ENCODE measurements at places on chromosomes 5 and 9.
A peak's percentile ranks its signal among the peaks of the same experiment; 100 is the strongest.

DNA sequence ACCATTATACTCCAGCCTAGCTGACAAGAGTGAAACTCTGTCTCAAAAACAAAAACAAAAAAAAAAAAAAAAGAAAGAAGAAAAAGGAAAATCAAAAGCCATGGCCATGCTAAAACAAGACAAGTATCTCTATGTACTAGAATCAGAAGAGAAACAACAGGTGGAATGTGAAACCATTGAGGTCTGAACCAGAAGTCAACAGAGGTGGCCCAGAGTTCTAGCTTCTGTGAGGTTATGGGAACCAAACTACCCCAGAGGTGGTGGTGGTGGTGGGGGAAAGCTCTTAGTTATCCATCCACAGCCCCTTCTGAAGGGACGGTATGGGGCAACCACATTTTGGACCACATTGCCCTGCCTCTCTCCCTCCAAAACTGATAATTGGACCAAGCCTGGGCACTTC is 59.5 kb upstream of the ZNF366 start:
- DNase-seq, result no peak

- DNase-seq, result no peak
These were observed 529 bp downstream of the CSNK1A1 start for GRCh38 chr5:149550594-149551226.

- DNase-seq, result no peak
These were observed 76.1 kb upstream of the ADAMTS2 start for GRCh38 chr5:179421144-179421901.

- DNase-seq, result no peak
These were observed 29.6 kb downstream of the MLLT3 start for GRCh38 chr9:20592673-20593072.

GRCh38 chr9:109416135-109416706 is 81.9 kb downstream of the PTPN3 start:
- DNase-seq, result no peak

DNA sequence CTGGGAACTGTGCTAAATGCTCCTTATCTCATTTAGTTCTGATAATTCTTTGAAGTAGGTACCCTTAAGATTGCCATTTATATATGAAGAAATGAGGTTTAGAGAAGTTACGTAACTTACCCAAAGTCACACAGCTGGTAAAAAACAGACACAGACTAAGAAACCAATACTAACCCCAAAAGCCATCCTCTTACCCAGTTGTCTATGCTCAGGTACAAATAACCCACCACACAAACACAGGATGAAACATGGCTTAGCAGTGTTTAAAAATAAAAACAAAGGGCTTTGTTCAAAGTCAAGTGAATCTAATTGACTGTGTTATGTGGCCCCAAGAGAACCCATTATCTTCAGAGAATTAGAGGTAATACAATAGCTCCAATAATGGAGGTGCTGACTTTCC is 37.0 kb upstream of the IL7R start:
- no peak for DNase-seq

DNA sequence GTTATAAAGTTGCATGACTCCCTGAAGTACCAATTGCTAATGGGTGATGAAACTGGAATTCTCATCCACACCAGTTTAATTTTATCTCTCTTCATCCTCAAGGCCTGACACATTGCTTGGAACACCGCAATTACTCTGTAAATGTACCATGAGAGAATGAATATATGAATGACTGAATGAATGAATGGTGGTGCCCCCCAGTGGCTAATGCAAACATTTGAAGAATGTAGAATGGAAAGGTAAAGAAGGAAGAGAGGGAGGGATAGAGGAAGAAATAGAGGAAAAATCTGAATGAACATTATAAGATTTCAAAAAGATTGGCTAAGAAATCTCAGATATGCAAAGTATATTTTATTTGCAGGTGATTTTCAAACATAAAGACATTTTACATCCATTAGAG is 13.1 kb downstream of the PAPPA start:
- no peak for DNase-seq

- no peak for DNase-seq
These were observed 3.9 kb upstream of the BARX1 start for GRCh38 chr9:93958819-93959682.

GRCh38 chr5:135100011-135100410 is 66.0 kb upstream of the PITX1 start:
- DNase-seq, result no peak

DNA sequence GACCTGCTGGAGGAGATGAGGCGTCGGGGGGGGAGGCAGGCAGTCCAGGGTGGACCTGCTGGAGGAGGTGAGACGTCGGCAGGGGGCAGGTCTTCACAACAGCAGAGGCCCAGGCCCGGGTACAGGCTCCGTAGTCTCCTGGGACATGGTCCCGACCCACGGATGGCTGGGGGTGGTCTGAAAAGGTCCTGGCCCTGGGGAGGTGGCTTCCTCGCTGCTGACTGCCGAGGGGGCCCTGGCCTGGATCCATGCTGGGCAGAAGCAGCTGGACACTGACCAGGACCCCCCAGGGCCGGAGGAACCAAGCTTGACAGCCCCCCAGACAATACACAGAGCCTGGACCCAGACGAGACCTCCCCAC is 8.5 kb downstream of the EGFL7 start:
- no peak for DNase-seq

DNA sequence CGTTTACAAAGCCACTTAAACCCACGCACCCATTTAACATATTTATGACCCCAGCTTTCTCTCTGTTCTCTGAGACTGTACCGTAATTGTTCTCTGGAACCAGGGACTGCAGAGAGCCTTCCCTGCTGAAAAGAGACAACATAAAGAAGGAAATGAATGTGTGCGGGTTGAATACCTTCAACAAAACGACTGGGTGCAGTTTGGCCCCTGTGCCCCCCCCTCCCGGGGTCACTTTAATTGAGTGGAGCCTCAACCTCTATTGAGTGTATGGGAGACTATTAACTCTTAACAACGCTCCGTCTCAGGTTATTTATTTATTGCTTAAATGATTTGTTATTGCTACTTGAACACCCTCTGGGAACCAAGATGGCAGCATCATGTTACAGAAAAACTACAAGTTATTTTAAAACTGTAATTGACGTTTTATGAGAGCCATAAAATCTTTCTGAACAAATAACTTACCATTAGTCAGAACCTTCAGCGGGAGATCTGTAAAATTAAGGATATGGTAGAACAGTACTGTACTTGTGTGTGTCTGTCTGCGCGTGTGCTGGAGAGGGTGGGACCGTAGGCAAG is 70.6 kb downstream of the GAS1 start:
- DNase-seq, result no peak

- DNase-seq, result peak; percentile 61
These were observed 29.0 kb upstream of the FAM174A start for GRCh38 chr5:100505984-100506670.

GRCh38 chr9:136185596-136186366 is 19.1 kb downstream of the LHX3 start:
- DNase-seq, result no peak

- DNase-seq, result no peak
These were observed 108.6 kb downstream of the PHF2 start for GRCh38 chr9:93684806-93685543.

DNA sequence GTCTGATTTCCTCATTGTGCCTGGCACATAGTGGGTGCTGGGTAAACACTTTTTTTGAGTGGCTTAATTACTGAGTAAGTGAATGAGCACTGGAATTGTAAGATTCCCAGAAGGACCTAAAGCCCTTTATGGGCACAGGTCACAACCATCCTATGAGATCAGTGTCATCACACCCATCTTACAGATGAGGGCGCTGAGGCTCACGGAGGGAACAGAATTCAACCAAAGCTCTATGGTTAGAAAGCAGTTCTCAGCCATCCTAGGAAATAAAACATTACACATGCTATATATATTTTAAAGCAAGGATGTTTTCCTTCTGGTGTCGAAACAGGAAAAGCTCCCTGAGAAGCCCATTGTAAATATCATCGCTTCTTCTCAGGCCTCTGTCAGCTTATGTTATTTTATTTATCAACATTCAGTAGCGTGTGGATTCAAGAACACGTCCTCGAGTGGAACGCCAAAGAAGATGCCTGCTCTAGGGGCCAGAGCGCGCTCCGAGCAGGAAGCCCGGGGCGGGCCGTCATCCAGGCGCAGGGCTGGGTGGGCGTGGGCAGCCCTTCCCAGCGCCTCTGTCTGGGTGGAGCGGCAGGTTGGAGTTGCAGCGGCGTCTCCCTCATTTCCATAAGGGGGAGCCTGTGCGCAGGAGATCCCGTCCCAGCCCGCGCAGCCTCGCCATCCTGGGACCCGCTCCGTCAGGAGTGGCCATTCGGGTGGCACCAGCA is 155.8 kb upstream of the SMIM23 start:
- DNase-seq, result no peak

- no peak for DNase-seq
These were observed 413.3 kb upstream of the IRX1 start for GRCh38 chr5:3182133-3182876.

GRCh38 chr5:149437391-149438040 is 58.4 kb upstream of the IL17B start:
- no peak for DNase-seq

- no peak for DNase-seq
These were observed 20.5 kb upstream of the CDKN2AIPNL start for GRCh38 chr5:134432174-134432573.

- no peak for DNase-seq
These were observed 5.9 kb upstream of the CFAP90 start for GRCh38 chr5:7856855-7857254.

DNA sequence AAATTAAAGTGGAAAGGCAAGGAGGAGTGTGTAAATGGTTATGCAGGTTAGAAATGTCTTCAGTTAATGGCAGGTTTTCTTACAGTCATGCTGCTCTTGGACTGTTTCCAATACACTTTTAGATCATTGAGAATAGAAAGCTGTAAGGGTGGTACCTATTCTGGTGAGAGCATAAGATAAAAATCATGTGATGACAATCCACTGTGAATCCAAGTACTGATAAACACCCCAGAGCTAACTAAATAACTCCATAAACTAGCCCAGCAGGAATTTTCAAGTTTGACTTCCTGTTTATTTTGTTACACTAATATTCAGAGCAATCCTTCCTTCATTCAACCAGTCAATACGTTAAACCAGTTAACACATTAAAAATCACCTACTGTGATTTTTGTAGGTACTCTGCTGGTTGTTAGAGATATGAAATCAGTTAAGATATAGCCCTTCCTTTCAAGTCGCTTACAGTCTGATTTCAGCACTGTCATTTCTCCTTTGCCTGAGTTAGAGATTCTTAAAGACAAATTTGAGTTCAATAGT is 22.6 kb downstream of the VCAN start:
- DNase-seq, result no peak

DNA sequence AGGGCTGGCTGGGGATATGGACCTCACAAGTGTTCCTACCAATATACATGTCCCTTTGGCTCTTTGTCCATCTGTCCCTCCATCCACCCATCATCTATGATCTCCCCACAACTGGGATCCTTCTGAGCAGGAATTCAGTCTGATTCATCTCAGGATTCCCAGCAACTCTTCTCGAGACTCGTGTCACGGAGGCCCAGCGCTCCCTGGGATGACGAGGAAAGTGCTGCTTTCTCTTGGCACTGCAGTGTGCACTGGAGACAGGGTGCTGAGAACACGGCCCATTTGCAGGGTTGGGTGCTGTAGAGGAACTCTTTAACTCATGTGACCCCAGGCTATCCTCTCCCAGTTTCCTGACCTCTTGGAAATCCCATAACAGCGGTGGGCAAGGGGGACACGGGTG is 72.9 kb downstream of the ANGPTL2 start:
- DNase-seq, result no peak

GRCh38 chr9:34256104-34256503 is 73.0 kb downstream of the KIF24 start:
- no peak for DNase-seq

DNA sequence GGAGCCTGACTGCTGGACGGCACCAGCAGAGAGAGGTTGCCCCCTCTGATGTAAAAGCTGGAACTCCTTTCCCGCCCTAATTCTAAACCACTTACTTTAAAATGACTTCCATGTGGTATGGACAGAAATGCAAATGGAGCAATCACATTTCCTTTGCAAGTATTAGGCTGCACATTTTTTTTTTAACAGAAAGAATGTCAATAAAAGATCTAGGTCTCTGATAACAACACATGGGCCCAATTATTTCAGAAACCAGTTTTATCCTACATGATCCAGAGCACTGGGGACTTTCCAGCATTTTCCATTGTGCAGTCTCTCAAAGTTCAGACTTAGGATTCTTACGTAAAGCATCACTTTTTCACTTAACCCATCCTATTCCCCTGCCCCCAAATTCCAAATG is 203.7 kb downstream of the NXNL2 start:
- peak; percentile 86 for DNase-seq

GRCh38 chr9:93459432-93459847 is 6.1 kb upstream of the FAM120AOS start:
- DNase-seq, result no peak

- no peak for DNase-seq
These were observed 5.0 kb downstream of the FAM163B start for GRCh38 chr9:133604214-133604613.

- DNase-seq, result no peak
These were observed 34.2 kb downstream of the C9orf50 start for GRCh38 chr9:129586685-129587084.

DNA sequence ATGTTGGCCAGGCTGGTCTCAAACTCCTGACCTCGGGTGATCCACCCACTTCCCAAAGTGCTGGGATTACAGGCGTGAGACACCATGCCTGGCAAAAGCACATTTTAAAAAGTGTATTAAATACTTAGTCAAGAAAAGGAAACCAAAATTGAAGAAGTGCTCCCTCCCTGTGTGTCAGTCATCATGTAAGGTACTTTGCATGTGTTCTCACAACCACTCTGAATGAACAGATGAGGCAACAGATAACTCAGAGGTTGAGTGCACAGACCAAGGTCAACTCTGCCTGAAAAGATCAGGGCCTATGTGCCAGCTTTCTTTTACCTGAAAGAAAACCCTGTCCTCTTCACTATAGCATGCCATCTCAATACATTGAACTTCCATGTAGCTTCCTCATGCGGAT is 289.7 kb downstream of the MRPS30 start:
- no peak for DNase-seq

DNA sequence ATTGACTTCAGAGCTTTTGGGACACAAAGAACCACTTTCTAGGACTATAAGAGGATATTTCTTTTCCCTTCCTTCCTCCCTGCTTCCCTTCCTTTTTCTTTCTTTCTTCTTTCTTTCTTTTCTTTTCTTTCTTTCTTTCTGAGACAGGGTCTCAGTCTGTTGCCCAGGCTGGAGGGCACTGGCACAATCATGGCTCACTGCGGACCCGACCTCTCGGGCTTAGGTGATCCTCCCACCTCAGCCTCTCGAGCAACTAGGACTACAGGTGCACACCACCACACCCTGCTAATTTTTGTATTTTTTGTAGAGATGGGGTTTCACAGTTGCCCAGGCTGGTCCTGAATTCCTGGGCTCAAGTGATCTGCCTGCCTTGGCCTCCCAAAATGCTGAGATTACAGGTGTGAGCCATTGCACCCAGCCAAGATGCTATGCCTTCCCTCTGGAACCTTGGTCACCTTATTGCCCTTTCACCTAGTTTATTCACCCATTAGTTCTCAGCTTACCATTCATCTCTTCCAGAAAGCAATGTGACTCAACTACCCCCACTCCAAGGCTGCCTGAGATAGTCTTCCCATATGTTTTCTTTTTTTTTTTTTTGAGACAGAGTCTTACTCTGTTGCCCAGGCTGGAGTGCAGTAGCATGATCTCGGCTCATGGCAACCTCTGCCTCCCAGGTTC is 10.1 kb downstream of the PLIN2 start:
- no peak for DNase-seq

GRCh38 chr5:64074533-64074932 is 91.1 kb upstream of the RNF180 start:
- DNase-seq, result peak; percentile 1

Data from AG09309 (cell line).